Activated gamma-delta T cell (primary cell): ENCODE measurements at places on chromosomes 7 and 10.

GRCh38 chr10:37752334-37752875 lies 105.0 kb downstream of the ZNF248 start:
- DNase-seq: no peak

DNA sequence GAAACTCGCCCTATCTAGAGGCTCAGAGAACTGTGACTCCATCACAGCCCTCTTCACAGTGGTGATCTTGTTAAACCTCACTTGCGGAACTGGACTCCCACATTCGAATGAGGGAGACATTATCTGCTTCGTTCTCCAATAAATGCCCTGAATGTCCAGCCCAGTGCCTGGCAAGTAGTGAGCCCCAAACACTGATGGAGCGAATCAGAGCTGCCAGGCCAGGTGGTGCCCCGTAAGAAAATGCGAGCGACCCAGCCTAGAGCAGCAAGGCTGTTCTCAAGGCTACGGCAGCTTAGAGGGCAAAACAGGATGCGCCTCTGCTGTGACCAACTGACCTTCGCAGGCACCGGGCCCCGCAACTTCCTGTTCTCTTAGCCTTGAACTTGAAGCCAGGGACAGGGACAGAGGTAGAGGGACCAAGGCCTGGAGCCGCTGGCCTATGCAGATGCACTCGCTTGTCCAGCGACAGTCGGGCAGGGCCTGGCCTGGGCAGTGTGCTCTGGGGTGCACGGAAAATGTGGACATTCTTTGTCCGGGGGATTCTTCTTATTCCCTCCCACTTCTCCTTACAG lies 217.6 kb downstream of the TCERG1L start:
- no peak for DNase-seq

DNA sequence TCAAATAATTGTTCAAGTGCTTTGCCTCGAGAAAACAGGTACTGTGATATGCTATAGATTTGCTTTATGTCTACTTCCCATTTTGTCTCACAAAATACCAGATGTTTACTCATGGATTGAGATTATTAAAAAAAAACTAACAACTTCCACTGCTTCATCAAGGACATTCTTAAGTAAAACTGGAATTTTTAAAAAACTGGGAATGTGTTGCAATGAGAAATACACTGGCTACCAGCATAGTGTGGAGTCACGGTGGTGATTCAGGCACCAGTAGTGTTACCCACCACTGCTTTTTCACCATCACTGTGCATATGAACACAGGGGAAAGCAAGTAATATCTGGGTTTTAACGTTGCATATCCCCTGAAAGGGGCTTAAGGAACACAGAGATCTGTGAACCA lies 21.2 kb downstream of the FIGNL1 start:
- no peak for DNase-seq

DNA sequence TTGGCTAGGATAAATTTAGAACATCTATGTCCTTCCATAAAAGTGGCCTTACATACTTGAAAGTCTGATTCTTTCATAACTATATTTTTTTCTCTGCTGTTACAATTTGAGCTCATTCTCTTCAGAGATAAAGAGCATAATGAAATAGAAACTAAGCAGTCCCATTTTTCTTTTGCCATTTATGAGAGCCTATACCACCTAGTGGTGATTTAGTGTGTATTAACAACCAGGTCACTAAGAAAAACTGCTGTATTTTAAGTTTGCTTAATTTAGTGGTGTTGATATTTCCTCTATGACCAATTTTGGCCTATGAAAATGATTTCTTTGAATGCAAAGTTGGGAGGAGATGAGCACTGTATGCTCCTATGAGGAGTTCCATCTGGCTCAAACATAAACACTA lies 88.7 kb upstream of the ZWINT start:
- no peak for DNase-seq
